Activated CD4-positive, alpha-beta T cell treated with anti-CD3 and anti-CD28 coated beads, Interleukin-2, amount 50 U/mL, for 48 hours (primary cell): ENCODE measurements at places on chromosomes 6 and 20.

DNA sequence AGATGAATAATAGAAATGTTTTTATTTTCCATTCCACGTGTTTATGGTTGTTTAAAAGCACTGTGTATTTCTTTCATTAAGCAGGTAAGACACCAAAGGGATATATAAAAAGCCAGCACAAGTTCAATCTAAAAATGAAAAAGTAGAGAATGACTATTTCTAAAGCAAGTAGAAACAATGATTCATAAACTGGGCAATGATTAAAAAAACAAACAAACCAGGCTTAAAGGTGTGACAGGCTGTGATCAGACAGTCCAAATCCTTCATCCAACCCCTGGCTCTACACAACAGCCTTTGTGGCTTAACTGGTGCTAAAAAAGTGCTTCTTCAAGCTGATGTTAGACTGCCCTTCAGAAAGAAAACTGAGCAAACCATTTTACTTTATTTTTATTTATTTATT, 45.7 kb upstream of the TSHZ2 start:
- DNase-seq: no peak

GRCh38 chr6:159908535-159908934, 17.7 kb downstream of the MAS1 start:
- no peak for DNase-seq

DNA sequence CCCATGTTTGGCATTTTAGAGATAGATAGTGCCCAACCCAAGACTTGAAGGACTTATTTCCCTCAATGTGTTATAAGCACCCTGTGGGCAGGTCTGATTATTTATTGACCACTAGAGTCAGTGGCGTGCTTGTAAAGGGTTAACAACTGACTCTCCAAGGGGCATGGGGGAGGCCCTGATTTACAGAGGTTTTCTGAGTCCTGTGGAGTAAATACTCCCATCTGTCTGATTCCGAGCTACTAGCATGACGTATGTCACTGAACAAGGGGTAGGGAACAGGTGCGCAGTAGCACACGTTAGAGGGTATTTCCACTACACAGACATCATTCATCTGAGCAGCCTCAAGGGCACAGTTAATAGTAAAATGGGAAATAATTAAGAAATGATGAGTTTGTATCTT, 17.4 kb upstream of the TRAM2 start:
- DNase-seq: no peak

DNA sequence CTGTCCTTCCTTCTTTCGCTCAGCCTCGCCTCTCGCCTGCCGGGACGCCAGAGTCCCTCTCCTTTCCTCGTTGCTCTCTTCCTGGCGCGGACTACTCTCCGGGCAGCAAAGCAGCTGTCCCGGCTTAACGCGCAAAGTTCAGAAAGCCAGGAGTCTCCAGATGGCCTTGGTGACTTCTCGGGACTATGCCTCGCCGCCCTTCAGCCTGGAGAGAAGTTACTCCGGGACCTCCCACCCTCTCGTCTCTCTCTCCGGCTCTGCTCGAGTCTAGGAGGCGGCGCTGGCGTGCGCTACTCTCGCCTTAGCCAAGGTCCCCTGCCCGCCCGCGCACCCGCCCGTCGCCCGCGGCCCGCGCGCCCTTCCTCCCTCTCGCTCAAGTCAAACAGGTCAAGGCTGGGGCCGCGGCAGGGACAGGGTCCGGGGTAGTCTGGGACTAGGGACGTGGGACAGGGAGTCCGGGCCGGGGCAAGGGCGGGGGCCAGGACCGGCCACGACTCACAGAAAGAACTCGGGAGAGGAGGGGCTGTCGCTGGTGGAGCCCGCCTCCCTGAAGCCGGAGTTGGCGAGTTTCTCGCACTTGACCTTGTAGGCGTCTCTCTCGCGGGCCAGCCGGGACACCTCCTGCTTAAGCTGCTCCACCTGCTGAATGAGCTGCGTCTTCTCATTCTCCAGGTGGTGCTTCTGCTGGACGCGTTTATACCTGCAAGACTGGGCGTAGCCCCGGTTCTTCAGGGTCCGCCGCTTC, 1.5 kb downstream of the MAFB start:
- DNase-seq: peak; percentile 13

- DNase-seq: peak; percentile 78
Observed at GRCh38 chr20:62808211-62808865, 3.7 kb downstream of the OGFR start.

GRCh38 chr20:56625837-56626236, 3.3 kb upstream of the TFAP2C start:
- DNase-seq: no peak

DNA sequence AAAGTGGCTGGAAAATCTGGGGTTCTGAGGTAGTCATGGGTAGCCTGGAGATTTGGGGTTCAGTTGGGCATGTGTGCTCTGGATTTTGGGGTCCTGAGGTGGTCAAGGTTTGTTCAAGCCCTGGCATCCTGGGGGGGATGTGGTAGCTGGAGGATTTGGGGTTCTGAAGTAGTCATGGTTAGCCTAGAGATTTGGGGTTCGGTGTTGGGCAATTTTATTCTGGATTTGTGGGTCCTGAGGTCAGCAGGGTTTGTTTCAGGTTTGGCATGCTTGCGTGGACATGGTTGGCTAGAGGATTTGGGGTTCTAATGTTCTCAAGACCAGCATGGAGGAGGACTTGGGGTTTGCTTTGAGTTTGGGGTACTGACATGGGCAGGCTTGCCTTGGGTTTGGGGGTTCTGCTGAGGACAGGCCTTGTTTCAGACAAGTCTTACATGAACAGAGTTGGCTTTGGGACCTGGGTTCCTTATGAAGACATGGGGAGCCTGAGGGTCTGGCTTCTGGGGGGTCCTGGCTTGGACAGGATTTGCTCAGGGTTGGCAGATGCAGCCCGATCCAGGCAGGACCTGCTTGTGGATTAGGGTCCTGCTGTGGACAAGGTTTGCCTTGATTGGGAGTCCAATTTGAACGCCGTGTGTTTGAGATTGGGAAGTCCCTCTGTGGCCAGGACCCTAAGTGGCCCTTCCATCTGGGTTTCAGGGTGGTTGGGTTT, 906 bp downstream of the ANKRD60 start:
- no peak for DNase-seq

DNA sequence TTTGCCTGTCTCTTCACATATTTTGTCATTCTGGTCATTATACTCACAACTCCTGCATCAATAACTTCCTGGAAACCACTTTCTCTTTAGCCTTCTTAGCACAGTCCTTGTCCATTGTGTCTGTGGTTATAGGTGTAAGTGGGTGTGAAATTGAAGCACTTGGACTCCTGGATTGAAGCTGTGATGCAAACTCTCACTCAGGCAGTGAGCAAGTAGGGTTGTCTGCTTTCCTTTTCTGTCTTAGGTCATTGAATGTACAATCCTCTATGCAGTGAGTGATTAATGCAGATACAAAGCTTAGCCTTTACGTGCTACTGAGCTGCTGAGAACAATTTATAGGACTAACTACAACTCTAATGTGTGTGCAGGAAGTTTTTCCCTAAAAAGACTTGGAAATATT, 54.8 kb downstream of the ADGRB3 start:
- DNase-seq: no peak
